ENCODE measurements at places on chromosomes 7 and 10. TPM values are rescaled to one million over a fixed set of nuclear protein-coding genes. Genes with fewer than 3 reads are reported as not detected.

HOXA1 gene
- total RNA-seq = 0.69 TPM

HBP1 gene
- 41.1 TPM for total RNA-seq

NEUROG3 gene
- 0.39 TPM for total RNA-seq

SEC31B gene
- 76.5 TPM for total RNA-seq

TEX47 gene
- not detected for total RNA-seq

SFTPA1 gene
- total RNA-seq = not detected

LYZL2 gene
- not detected for total RNA-seq

HECW1 gene
- total RNA-seq = not detected

CALCR gene
- not detected for total RNA-seq

SPDYE11 gene
- total RNA-seq = not detected

PVRIG gene
- 26.7 TPM for total RNA-seq

BAMBI gene
- 0.17 TPM for total RNA-seq

PCDH15 gene
- not detected for total RNA-seq

ADCYAP1R1 gene
- total RNA-seq = 0.12 TPM

CISD1 gene
- total RNA-seq = 37.7 TPM

NODAL gene
- not detected for total RNA-seq

CFAP58 gene
- total RNA-seq = 1.1 TPM

SLC13A4 gene
- total RNA-seq = not detected

SSMEM1 gene
- not detected for total RNA-seq

PPIA gene
- 1,240 TPM for total RNA-seq

LDB3 gene
- 0.16 TPM for total RNA-seq
